ENCODE measurements at places on chromosomes 16 and 17. TPM values are rescaled to one million over a fixed set of nuclear protein-coding genes. Genes with fewer than 3 reads are reported as not detected.

DNA sequence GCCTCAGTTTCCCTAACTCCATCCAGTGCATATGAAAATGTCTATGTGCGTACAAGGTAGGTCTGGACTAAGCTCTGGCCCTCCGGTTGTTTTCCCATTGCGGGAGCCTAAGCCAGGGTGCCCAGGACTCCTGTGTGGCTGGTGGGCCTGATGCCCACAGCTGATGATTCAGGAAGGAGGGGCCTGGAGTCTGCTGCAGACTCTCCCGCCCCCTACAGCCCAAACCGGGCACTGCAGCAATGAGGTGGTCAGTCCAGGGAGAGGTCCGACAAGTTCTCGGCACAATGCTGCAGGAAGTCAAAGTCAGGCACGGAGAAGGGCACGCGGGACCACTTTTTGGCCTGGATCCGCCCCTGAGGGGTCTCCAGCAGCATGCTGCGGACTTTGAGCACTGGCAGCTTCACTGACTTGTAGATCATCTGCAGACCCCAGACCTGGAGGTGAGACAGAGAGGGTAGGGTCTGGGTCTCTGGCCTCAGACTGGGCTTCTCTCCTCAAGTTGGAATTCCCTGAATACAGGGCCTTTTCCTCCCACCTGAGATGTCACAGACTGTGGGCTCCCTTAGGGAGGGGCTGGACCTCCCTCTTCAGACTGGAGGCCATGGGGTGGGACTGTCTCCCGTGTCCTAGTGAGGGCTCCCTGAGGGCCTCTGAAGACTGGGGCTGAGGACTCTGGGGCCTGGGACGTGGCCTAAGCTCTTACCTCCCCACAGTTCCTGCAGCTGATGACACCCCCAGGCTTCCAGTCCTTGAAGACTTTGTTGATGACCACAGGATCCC lies 3.4 kb upstream of the ZNF385C start:
- peak; percentile 91 for DNase-seq

GRCh38 chr17:83194761-83195329 lies 115.4 kb downstream of the METRNL start:
- DNase-seq = peak; percentile 54

- no peak for DNase-seq
Measured at GRCh38 chr16:11841026-11841425, 10.3 kb downstream of the RSL1D1 start.

The ITGB3 gene
- total RNA-seq = not detected

The TPSG1 gene
- not detected for total RNA-seq

The MT1A gene
- 2.1 TPM for total RNA-seq

The GLIS2 gene
- 1.4 TPM for total RNA-seq

DNA sequence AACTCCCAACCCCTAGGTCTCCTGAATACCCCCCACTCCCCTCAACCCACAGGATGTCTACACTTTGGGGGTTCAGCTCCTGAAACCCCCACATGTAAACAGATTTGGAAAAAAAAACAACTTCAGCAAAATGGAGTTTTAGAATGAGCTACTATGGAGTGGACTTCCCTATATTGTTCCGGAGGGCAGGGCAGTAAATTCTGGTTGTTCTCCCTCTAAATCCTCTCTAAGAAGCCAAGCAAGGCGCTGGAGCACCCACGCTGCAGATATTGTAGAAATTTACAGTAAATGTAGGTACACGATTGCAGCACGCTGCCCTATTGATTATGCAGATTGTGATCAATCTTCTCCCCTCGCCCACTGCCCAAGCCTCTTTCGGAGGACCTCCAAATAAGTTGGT lies 8.5 kb upstream of the ZFHX3 start:
- DNase-seq = no peak

- DNase-seq = peak; percentile 62
Measured at GRCh38 chr16:19127205-19127604, 13.4 kb downstream of the ITPRIPL2 start.

DNA sequence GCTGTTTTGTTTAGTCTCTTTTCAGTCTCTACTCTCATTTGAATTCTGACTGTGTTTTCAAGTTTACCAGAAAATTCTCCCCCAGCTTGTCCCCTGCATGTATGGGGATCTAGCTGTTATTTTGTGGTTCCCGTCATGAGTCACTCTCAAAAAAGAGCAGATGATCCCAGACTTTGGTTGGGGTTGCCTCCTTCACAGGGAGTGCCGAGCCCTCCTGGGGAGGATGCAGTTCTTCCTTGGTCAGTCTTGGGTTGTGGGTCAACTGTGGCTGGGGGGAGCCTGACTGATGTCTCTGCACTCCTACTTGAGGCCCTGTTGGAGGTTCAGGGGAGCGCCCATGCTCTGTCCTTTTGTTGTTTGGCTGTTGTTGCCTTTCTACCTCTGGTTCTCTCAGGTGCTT lies 37.7 kb downstream of the EPN2 start:
- no peak for DNase-seq

DNA sequence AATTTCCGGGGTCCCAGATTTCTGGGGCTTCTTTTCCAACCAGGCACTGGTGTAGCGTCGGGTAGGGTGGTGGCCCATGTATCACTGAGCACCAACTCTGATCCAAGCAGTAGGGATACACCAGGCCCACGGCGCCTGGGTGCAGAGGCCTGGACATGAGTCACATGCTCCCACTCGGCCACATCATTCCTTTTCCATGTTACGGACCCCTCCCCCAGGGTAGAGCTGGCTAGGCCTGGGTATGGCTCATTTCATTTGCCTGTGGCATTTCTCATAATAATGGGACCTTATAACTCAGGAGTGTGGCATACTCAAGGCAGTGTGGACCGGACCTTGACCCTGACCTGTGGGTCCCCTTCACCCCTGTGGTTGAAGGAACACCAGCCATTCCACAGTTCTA lies 18.0 kb upstream of the NDRG4 start:
- no peak for DNase-seq

- no peak for DNase-seq
Measured at GRCh38 chr16:68190081-68190480, 45.8 kb downstream of the ESRP2 start.

GRCh38 chr17:82330322-82331239 lies 3.0 kb downstream of the SECTM1 start:
- DNase-seq = no peak

- DNase-seq = no peak
Measured at GRCh38 chr16:75272097-75272551, 20.7 kb upstream of the BCAR1 start.

GRCh38 chr17:80380555-80381002 lies 34.4 kb upstream of the ENDOV start:
- DNase-seq = no peak

- no peak for DNase-seq
Measured at GRCh38 chr16:57469046-57469445, 6.6 kb downstream of the POLR2C start.

GRCh38 chr16:12147681-12148080 lies 171.1 kb downstream of the SNX29 start:
- DNase-seq = no peak

GRCh38 chr17:72171703-72172667 lies 51.2 kb downstream of the SOX9 start:
- DNase-seq = no peak

The ANKFN1 gene
- total RNA-seq = not detected

The CDYL2 gene
- 63.3 TPM for total RNA-seq

Data from activated CD4-positive, alpha-beta T cell treated with anti-CD3 and anti-CD28 coated beads, Interleukin-2, amount 10 ng/mL, durations not matched to agents 24 days and 14 days (primary cell).